ENCODE measurements at places on chromosomes 4 and X.

DNA sequence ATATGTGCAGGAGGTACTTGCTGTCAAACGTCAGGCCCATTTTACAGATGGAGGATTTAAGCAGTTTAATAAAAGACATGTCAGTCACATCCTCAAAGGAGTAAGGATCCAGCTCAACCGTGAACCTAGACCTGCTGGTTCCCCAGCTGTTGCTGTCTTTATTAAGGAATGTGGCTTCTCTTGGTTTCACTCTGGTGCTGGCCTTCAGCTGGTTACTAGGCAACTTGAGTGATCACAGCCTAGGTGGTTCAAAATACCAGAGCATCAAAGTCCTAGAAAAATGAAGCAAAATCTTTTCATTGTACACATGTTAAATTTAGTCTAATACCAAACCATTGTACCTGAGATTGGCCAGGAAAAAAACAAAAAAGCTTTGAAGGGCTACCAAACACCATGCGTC lies 32.7 kb upstream of the GLRA2 start:
- DNase-seq: no peak

- no peak for DNase-seq
Measured at GRCh38 chr4:124501576-124501975, 211.0 kb downstream of the ANKRD50 start.

DNA sequence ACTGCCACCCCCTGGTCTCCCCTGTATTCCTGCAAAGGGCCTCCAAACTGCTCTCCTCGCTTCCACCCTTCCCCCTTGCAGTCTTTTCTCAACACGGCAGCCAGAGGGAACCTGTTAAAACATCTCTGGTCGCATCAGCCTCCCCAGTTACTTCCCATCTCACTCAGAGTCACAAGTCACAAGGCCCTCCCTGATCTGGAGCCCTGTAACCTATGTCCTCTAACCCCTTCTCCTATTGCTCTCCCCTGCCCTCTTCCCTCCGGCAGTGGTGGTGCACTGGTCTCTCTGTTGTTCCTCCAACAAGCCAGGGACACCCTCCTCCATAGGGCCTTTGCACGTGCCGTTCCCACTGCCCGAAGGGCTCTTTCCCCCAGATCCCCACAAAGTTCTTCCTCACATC lies 73.2 kb downstream of the SH3KBP1 start:
- no peak for DNase-seq

DNA sequence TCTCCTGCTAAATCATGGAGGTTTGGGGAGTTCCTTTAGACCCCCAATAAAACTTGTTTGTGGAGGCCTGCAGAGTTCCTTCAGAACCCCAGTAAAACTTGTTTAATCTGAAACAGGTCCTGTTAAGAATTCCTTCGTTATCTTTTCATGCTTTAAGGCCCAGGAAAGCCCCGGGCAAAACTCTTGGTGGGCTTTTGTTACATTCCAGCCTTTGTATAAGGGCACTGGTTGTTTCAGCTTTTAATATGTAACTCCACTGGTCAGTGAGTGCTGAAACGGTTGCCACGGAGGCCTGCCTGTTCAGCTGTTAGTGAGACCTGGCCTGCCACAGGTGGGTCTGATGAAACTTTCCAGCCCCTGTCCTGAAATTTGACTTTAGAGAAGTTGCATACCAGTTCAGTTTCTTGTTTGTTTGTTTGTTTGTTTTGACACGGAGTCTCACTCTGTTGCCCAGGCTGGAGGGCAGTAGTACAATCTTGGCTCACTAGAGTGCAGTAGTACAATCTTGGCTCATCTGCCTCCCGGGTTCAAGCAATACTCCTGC lies 12.4 kb upstream of the DHRSX start:
- DNase-seq: no peak

DNA sequence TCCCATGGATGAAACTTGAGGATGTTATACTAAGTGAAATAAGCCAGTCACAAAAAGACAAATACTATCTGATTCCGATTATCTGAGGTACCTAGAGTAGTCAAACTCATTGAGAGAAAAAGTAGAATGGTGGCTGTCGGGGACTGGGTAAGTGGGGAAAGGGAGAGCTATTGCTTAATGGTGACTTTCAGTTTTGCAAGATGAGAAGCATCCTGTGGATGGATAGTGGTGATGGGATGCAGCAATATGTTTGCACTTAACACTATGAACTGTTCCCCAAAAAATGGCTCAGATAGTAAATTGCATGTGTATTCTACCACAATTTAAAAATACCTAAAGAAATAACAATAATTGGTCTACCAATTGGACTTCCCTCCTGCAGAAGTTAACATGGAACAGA lies 181.5 kb downstream of the SHROOM3 start:
- DNase-seq: no peak

DNA sequence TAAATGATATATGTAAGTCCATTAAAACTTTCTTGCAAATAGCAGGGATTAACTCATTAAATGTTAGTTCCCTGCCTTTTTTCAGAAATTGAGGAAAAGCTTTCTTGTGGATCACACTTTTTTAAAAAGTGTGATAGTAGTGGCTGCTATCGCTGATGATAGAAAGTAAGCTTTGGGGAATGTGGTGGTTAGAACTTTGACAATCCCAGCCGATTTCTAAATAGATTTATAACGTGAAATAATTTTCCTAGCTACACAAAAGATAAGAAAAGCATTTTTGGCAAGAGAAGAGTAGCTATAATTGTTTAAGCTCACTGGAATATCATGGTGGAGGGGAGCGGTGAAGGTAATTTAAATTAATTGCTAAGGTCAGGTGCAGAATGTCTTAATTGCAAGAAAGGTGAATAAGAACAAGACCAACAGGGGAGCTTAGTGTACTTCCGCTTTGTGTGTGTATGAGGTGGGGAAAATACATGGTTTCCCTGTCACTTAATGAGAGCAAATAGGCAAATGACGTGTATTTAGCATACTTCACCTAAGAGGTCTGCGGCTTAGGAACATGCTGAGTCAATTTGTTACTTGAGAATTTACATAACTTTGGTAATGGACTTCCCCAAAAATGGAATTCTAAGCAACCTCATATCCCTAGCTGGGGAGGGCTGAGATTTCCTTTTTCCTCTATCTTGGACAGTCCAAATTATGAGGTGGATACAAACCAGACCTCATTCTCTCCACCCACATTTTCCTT lies 11.7 kb upstream of the IL21 start:
- DNase-seq: no peak

DNA sequence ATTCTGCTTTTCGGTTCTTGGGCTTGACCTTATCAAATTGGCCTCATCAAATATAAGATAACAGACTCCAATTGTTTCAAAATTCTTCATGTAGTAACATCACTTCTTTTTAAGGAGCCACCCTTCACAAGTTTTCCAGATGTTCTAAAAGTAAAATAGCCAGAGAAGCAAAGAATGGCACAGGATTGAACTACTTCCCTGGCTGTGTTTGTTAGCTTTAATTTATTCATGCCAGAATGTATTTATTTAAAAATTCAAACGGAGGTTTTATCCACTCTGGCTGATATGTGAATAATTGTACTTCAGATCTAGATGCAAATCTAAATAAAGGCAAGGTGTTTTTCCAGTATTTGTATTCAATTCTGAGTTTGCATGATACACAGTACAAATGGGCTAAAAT lies 581.3 kb upstream of the TENM3 start:
- DNase-seq: no peak

- DNase-seq: no peak
Measured at GRCh38 chr4:151324124-151324751, 1.2 kb downstream of the SH3D19 start.

DNA sequence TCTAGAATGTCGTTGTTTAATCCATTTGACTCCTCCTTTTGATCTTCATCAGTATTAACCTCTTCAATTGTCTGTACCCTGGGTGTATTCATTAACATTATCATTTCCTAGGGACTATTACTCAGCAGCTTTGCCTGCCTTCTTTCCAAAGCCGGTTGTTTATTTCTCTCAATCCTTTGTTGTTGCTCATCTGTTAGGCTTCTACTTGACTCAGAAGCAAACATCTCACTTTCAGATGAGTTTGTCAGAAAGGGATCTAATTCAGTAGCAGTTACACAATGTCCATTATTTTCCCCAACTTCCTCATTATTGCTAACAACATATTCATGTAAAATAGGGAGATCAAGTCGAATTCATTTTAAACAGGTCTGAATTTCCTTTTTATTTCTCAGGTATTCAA lies 22.1 kb upstream of the HSD17B10 start:
- DNase-seq: no peak

- no peak for DNase-seq
Measured at GRCh38 chrX:56963377-56963776, 32.0 kb downstream of the SPIN3 start.

DNA sequence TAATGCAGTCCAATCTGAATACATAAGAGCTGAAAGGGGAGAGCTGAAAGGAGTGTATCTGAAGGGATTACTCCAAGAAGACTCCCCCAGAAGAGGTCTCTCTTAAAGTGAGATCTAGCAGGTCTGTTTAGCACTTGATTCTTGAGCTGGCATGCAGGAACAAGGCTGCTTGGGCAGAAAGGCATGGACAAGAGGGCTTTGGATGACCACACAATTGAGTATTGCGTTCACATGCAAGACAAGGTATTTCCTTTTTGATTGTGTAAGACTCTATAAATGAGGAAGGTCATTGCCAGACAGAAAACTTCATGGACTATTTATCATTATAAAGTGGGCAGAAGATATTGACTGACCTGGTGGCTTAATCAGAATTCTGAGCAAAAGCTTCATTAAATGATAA lies 145.5 kb upstream of the AFF2 start:
- DNase-seq: no peak

DNA sequence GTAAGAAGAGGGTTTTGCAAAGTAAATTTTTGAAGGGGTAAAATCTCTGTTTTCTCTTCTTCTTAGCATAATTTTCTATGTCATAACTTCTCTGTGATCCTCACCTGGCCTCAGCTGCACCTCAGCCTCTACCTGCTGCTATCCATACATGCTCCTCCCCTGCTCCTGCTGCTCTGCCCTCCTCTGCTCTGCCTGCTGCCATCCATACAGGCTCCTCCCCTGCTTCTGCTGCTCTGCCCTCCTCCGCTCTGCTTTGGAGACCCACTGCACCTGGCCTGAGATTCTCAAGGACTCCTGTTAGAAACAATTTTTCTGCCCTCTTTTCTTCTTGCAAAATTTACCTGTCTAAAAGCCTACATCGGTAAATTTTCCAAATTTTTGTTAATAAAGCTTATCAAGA lies 388.6 kb upstream of the PITX2 start:
- DNase-seq: no peak

DNA sequence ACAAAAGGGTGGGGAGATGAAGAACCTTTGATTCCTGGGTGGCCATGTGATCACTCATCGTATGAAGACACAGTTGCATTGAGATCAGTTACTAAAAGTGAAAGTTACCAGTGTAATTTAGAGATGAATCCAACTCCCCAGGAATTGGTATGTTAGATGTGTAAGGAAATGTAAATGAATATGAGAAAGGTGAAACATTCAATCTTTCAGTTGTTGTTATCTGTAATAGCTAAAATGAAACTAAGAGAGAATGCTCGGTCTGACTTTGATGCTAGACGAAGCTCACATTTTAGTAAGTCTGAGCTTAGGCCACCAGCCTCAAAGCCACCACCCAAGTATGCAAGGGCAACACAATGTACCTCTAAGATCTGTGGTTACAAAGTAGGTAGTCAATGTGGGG lies 194.3 kb upstream of the POF1B start:
- DNase-seq: no peak

DNA sequence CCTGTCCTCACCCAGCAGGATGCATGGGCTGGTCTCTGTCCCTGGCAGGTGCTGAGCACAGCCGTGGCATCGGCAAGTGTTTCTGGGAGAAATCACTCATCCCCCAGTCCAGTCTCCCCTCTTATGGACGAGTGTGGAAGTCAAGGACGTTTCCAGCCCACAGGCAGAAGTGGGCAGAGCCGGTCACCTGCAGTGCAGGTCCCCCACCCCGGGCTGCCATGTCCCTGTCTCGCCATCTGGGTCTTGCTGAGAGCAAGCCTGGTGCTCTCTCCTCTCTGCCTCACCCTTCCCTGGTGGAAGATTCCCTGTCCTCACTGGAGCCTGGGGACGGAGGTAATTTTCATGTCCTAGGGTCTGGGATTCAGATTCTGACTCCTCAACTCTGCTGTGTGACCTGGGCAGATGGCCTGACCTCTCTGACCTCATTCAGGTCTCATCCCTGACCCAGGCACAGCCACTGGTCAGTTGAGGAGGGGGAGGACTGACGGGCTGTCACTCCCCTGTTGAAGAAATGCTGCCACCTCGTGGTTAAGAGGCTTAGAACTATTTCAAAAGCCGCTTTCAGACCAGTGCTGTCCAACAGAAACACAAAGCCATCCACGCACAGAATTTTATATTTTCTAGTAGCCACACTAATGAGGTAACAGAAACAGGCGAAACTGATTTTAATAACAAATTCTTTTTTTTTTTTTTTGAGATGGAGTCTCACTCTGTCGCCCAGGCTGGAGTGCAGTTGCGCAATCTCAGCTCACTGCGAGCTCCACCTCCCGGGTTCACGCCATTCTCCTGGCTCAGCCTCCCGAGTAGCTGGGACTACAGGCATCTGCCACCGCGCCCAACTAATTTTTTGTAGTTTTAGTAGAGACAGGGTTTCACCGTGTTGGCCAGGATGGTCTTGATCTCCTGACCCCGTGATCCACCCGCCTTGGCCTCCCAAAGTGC lies 1.8 kb downstream of the CPZ start:
- no peak for DNase-seq

DNA sequence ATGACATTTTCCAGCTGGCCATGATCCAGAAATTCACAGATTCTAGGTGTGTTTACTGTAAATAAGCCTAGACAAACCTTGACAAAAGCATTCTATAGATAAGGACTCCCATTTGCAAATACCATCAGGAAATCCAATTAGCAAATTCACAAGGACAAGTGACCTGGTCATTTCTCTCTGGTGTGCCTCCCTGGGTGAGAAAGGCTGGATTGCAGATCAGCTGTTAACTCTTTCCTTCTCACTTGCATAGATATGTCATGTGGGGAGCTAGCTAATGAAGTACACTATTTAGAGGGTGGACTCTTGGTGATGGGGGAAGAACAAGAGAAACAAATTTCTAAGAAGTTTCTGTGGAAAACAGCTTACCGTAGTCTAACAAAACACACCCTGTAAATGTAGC lies 58.9 kb downstream of the MOSPD2 start:
- DNase-seq: no peak

- DNase-seq: no peak
Measured at GRCh38 chrX:153995504-153995903, 22.9 kb downstream of the TMEM187 start.

All from immature natural killer cell (primary cell).